ENCODE measurements at places on chromosomes 5 and 9. TPM values are rescaled to one million over a fixed set of nuclear protein-coding genes. Genes with fewer than 3 reads are reported as not detected.

PCDHA9 gene
- total RNA-seq, result not detected

SLC24A2 gene
- not detected for total RNA-seq

HSPB3 gene
- 391 TPM for total RNA-seq

TOR4A gene
- total RNA-seq, result 17.2 TPM

MYOZ3 gene
- total RNA-seq, result 5.6 TPM

CCNJL gene
- 6.6 TPM for total RNA-seq

TRIM23 gene
- total RNA-seq, result 14.0 TPM

ANKRD33B gene
- total RNA-seq, result 2.2 TPM

OLFM1 gene
- total RNA-seq, result 19.0 TPM

SOWAHA gene
- not detected for total RNA-seq

SPATA31D4 gene
- total RNA-seq, result not detected

PCDHA1 gene
- total RNA-seq, result not detected

ATG10 gene
- total RNA-seq, result 4.8 TPM

RIGI gene
- total RNA-seq, result 6.4 TPM

STKLD1 gene
- 0.31 TPM for total RNA-seq

PCDHA2 gene
- not detected for total RNA-seq

FOXI1 gene
- not detected for total RNA-seq

DNAJC21 gene
- 57.2 TPM for total RNA-seq

PDLIM4 gene
- 50.3 TPM for total RNA-seq

CCDC183 gene
- 2.0 TPM for total RNA-seq

GABBR2 gene
- total RNA-seq, result not detected

PITX1 gene
- total RNA-seq, result not detected

CXCL14 gene
- 8.9 TPM for total RNA-seq

PTGS1 gene
- 29.2 TPM for total RNA-seq

OR1Q1 gene
- not detected for total RNA-seq

All from right cardiac atrium (tissue), 5 donors.